HuH-7.5 (cell line): ENCODE measurements at places on chromosomes 2 and 18.

- DNase-seq: no peak
These were observed 2.1 kb downstream of the LIPT1 start for GRCh38 chr2:99156891-99157290.

DNA sequence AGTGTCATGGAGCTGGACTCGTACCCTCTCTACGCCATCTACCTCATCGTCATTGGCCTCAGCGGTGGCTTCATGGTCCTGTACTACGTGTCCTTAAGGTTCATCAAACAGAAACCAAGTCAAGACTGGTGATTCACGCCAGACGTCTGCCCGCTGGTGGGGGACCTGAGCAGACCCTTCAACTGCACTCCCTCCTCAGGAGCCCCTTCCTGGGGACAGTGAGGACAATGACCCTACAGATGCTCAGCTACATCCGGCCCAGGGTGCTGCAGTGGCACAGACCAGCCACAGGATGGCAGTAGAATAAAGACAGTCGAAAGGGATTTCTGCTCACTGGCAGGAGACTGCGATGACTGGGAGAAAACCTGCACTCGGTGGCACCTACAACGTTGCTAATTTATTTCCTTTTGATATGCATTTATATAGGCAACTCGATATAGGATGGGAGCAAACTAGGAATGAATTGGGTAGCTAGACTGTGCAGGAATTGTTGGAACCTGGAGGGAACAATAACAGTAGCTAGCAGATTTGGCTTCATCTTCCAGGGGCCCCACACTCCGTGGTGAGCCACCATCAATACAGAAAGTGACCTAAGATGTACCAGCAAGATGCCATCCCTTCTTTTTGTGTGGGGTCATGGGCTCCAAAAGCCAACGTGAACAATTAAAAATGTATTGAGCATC, 39.2 kb downstream of the ABCG8 start:
- peak; percentile 67 for DNase-seq

DNA sequence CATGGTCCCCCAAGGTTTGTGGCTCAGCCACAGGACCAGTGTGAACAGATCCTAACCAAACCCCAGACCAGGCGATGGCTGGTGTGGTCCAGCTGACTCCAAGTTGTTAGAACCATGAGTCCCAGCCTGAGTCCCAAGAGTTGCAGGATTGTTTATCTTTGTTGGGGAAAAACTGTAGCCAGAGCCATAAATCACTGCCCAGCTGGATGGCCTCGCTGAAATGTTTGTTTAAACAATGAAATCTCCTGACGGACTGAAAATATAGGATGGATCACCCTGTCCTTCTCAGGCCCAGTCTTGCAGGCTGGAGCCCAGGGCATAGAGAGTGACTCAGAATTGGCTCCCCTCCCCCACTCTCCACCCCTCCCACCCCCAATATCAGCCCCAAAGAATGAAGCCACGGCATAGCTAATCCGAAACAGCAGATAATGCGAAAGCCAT, 36.4 kb downstream of the PKDCC start:
- DNase-seq: peak; percentile 47

GRCh38 chr2:238973038-238973739, 125.3 kb downstream of the TWIST2 start:
- no peak for DNase-seq

GRCh38 chr2:180872255-180872654, 108.2 kb upstream of the UBE2E3 start:
- DNase-seq: no peak

- no peak for DNase-seq
These were observed 105.7 kb upstream of the ERBB4 start for GRCh38 chr2:212644195-212644837.

GRCh38 chr2:16649353-16650286, 16.0 kb downstream of the CYRIA start:
- DNase-seq: no peak

DNA sequence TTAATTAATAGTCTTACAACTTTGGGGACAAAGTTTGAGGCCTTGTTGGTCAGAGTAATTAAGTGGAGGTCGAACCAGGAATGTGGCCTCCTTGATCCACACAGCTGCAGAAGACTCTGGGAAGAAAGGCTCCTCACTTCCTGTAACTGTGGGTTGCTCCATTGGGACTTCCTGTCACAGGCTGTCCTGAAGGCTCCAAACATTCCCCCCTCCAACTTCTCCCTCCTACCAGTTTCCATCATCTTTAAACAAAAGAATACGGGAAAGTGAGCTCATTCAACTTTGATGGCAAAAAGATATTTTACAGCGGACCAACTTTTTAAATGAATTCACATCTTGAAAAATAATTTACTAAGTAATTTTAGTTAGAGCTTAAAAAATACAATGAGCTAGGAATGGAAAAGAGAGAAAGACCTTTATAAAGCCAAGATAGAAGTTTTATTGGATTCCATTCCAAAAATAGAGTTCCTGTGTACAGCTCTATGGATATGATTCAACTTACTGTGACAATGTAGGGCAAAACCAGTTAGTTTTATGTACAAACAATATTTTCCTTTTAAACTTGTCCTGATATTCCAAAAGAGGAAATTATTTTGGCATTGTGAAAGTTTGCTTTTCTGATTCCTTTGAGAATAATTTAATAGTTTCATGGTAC, 212.0 kb upstream of the NABP1 start:
- no peak for DNase-seq

DNA sequence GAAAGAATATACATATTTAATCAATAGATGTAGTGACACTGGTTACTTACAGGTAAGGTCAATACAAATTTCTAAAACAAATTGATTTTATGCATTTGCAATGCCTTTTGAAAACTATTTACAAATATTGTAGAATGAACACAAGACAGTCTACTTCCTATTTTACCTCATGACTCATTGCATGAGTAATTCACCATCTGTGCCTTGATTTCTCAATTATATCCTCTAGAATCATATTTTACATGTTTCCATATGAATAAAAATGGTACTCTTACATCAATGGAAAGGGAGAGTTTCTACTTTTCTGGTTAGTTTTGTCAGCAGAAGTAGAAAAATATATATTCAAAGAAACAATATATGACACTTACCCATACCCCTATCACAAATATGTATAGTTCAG, 203.8 kb upstream of the CDH7 start:
- no peak for DNase-seq

GRCh38 chr18:36660311-36660710, 168.5 kb downstream of the TPGS2 start:
- DNase-seq: no peak

GRCh38 chr18:52953387-52953786, 613.4 kb downstream of the DCC start:
- no peak for DNase-seq

DNA sequence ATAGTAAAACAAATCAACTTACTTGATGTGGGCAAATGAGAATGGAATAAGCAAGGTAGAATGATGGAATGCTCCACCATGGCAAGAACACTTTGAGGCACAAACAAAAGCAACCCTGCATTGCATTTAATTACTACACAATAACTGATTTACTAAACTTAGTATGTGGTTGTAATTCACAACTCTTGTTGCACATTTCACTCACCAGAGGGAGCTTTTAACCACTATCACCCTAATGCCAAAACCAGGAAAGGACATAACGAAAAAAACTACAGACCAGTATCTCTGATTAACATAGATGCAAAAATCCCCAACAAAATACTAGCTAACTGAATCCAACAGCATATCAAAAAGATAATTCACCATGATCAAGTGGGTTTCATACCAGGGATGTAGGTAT, 659.8 kb downstream of the CPS1 start:
- no peak for DNase-seq

DNA sequence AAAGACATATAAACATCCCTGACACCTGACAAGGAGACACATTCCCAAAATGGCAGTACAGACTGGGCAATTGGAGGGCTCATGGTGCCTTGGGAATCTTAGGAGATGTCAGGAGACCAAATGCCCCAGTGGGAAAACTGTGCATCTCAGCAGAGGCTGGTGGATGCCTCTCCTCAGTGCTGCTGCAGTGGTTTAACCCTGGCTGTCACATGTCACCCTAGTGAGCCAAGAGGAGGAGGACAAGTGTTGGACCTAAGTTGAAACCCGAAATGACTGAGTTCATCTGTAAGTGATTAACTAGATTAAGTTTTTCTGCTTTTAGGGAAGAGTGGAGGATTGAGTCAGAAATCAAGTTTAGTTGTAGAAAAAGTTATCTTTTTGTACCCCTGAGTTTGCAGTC, 5.2 kb upstream of the NAGK start:
- no peak for DNase-seq

DNA sequence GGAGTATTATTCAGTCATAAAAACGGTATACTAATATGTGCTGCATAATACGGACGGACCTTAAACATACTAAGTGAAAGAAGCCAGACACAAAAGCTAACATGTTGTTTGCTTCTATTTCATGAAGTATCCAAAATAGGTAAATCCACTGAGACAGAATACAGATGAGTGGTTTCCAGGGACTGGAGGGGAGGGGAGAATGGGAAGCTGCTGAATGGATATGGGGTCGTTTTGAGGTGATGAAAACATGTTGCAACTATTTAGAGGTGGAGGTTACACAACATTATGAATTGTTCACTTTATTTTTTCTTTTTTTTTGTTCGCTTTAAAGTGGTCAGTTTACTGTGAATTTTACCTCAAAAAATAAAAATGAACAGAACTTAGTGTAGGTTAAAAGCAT, 52.9 kb downstream of the RAB10 start:
- no peak for DNase-seq

DNA sequence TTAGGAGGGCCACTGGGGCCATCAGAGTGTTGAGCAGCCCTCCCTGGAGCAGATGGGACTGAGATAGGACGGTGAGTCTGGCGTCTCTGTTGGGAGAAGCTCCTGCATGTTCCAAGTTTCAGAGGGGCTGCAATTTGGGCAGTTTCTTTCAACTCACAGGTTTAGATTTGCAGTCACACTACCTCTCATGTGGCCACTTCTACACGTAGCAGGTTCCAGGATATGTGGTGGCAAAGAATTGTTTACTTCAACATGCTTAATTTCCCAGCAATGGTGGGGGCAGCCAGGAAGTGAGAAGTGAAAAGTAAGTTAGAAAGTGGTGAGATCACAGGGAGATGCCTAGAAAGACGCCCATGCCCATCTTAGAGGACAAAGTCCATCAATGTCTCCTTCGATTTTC, 9.3 kb downstream of the NCK2 start:
- no peak for DNase-seq

DNA sequence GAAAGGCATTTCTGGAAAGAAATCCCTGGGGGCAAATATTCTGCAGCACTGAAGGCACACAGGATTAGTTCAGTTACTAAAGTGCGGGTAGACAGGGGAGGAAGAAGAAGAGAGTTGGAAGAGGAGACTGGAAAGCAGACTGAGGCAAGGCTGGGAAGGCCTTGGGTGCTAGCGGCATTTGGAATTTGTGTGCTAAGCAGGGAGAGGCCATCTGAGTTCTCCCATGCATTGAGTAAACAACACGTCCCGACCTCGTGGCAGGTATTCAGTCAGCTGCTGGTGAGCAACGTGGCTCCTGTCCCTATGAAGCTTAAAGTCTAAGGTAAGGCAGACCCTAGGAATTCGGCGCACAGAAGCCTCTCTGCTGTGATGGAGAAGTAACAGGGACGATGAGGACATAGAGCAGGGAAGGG, 30.7 kb downstream of the ATP8B1 start:
- DNase-seq: no peak

DNA sequence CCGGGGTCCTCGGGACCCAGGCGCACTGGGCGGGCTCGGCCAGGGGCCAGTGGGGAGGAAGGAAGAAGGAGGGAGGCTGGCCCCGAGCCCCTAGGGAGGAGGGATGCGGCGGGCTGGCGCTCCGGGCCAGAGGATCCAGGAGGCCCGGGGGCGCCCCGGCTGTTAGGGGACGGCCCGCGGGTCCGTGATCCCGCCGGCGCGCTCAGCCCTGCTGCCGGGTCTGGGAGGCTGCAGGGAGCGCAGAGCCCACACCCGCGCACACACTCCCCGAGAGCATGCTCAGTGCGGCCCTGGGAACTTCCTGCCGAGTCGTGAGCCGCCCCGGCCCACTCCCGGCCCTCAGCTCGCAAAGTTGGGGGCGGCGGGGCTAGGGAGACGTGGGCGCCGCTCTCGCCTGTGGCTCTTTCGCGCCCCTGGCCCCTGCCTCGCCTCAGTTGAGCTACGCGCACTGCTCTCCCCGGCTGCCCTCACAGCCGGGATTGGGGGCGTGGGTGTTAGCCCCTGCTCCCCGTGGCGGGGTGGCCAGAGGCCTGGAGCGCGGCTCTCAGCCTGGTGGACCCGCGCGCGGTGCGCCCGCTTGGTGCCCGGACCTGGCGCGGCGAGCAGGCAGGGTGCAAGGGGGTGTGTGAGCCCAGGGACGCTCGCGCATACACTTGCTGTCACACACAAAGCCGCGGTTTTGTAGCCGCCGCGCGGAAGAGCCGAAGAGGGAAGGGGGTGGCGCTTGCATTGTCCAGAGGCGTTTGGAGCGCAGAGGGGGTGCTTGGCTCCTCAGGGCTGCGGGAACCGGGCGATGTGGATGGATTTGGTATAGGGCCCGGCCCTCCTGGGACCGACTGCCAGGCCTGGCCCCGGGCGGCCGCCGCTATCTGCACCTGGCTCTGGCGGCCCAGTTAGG, 132.9 kb upstream of the MGAT5 start:
- DNase-seq: peak; percentile 83

DNA sequence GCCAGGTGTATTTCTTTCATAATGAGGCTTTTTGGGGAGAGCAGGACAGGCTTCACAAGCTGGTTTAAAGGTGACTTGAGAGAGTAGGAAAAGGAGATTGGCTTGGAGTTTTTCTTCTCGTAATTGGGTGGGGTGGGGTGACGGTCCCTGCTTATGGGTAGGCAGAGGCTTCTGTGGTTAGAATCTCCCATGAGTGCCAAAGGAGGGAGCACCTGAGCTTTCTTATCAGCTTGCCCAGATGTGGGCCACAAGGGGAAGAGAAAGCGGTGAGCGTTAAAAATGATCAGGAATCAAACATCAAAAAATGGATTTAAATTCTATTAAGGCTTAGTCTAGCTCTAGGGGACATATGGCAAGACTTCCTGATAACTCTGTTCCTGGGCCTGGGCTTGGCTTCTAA, 9.7 kb upstream of the PNPT1 start:
- no peak for DNase-seq

DNA sequence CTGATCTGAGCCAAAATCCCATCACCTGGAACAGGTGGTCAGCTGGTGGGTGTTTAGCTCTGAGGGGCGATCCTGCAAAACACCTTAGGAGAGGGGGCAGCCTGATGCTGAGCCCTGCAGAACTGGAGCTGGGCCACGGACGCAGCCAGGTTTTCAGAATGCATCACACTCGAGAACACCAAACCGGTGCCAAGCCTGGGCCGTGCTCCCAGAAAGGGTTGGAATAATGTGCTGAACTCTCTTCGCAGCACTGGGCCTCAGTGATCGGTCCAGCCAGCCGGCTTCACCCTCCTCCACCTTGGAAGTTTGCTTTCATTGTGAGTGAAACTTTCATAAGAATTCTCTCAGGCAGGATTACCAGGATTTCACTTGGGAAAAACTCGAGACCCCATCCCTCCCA, 56.5 kb upstream of the TTC39C start:
- no peak for DNase-seq

- no peak for DNase-seq
These were observed 114.4 kb upstream of the CHRNA1 start for GRCh38 chr2:174878537-174879147.

- DNase-seq: no peak
These were observed 117.5 kb downstream of the TMEM163 start for GRCh38 chr2:134601264-134601663.

- no peak for DNase-seq
These were observed 75.6 kb upstream of the STAM2 start for GRCh38 chr2:152251211-152251610.

GRCh38 chr2:20524412-20525040, 77.7 kb downstream of the RHOB start:
- no peak for DNase-seq
